NCI-H1105 (cell line): ENCODE measurements at places on chromosomes 7 and 10.

GRCh38 chr10:101933976-101934375 is 90.4 kb upstream of the KCNIP2 start:
- DNase-seq, result no peak

- DNase-seq, result no peak
These were observed 390.8 kb downstream of the POM121L12 start for GRCh38 chr7:53426145-53426750.

DNA sequence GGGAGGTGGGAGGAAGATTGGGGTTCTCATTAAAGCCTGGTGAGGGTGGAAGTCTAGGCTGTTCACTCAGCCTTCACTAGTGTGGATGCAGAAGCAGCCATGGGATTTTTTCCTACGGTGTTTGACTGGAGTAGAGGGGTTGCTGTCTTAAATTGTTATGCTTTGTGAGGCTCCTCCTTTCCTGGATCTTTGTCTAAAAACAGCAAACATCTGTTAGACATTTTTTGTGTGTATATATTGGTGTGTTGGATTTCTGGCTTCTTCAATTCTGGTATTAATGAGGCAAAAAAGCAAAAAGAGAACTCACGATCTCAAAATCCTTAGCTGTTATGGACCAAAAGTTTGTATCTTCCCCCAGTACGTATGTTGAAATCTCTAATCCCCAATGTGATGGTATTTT is 28.2 kb downstream of the MEOX2 start:
- DNase-seq, result no peak

- DNase-seq, result no peak
These were observed 192.7 kb downstream of the KIF20B start for GRCh38 chr10:89894051-89894450.

DNA sequence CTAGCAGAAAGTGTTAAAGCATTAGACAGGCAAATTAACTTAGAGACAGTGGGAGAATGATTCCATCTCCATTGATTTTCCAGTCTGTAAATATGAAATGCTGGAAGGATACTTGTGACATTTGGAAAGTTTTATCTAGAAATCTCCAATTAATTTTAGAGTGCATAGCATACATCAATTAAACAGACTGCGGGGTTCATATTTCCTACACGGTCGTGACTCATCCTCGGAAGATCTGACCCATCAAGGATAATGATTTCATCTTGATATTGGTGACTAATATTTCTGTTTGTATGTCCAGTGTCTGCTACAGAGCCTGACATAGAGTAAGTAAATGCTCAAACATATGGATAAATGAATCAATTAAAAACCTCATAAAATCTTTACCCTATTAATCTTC is 474.9 kb downstream of the KCNMA1 start:
- DNase-seq, result no peak

GRCh38 chr10:75493464-75493863 is 62.0 kb downstream of the LRMDA start:
- DNase-seq, result no peak

DNA sequence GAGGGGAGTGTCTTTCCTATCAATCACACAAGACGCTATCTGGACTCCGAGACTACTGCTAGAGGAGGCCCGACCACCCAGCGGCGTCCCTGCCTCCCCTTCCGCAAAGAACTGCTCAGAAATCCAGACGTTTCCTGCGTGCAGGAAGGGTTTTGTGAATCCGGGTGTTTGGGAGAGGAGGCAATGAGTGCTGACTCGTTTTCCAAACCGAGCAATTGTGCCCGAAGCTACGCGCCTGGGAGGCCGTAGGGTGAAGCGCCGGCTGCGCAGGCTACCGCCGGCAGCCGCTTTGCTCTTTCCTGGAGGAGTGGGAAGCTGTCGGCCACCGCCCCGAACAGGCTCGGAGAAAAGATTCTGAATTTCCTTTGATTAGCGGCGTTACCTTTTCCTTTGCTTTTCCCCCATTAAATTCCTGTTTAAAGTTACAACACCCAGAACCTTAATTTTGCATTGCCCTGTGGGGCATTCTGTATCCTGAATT is 5.3 kb downstream of the VAX1 start:
- DNase-seq, result no peak

GRCh38 chr7:93535616-93536015 is 38.9 kb downstream of the CALCR start:
- no peak for DNase-seq

- DNase-seq, result no peak
These were observed 232.0 kb downstream of the VTI1A start for GRCh38 chr10:112678987-112679386.

- DNase-seq, result no peak
These were observed 18.5 kb upstream of the ANTXRL start for GRCh38 chr10:46268076-46268881.

- DNase-seq, result no peak
These were observed 82.7 kb downstream of the SLC25A13 start for GRCh38 chr7:96238976-96239766.

- no peak for DNase-seq
These were observed 120.3 kb downstream of the LMBR1 start for GRCh38 chr7:156772725-156773124.

GRCh38 chr7:109637428-109637990 is 1067.8 kb downstream of the DNAJB9 start:
- no peak for DNase-seq

DNA sequence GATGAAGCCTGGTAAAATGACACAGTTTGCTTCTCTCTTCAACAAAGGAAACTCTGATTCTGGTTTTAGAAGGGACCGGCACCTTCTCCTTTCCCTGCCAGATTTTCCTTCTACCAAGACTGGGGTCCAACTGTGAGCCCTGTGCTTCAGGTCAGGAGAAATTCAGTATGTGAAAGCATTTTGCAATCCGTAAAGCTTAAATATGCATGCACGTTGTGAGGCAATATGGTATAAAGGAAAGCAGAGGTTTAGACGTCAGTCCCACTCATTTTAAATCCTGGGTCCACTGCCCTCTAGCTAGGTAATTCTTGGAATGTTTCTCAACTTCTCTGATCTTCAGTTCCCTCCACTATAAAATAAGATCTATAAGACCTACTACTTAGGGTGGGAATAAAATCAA is 359.0 kb upstream of the NPSR1 start:
- DNase-seq, result no peak

- DNase-seq, result no peak
These were observed 95.3 kb downstream of the INSYN2A start for GRCh38 chr10:127100983-127101615.

GRCh38 chr7:111803015-111803758 is 240.9 kb upstream of the IMMP2L start:
- no peak for DNase-seq

- DNase-seq, result no peak
These were observed 19.1 kb downstream of the TCF7L2 start for GRCh38 chr10:112969131-112969530.

DNA sequence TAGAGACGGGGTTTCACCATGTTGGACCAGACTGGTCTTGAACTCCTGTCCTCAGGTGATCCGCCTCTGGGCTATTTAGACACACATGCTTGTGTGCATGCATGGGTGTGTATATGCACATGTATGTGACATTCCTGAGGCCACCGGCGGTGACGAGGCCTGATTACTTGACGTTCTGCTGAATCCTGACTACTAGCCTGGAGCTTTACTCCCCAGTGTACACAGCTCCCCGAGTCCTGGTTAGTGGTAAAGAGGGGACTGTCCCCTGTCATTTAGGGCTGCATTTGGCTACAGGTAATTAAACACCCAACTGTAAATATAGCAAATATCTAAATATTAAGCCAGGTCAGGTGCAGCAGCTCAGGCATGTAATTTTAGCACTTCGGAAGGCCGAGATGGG is 14.2 kb downstream of the GTF2IRD1 start:
- DNase-seq, result no peak

GRCh38 chr10:118840071-118840775 is 85.5 kb upstream of the CACUL1 start:
- DNase-seq, result no peak

DNA sequence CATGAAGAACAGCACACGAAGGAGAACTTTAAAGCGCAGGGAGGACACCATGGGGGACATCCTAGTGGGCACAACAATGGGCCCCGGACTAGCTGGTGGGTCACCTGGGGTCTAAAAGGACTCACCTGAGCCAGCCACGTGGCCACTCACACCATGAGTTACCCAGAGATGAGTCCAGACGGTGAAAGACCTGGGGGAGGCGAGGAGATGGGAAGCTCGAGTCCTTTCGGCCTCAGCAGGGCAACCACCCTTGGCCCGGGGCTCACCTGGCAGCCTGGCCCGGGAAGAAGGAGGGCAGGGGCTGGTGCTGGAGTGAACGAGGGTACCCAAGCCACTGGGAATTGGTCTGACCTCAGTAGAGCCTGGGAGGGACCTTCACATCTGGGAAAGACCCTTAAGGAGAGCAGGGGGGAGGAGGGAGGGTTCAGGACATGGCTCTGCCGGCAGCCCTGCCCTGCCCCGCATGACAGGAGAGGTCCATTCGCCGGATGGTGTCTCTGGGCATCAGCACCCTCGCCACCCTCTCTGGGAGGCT is 5.7 kb downstream of the GIGYF1 start:
- DNase-seq, result no peak

GRCh38 chr7:76108540-76109233 is 60.8 kb downstream of the MDH2 start:
- no peak for DNase-seq

- DNase-seq, result peak; percentile 84
These were observed 111.1 kb downstream of the TNS3 start for GRCh38 chr7:47470567-47471357.

GRCh38 chr10:61882621-61883370 is 18.7 kb upstream of the ARID5B start:
- no peak for DNase-seq
